ENCODE measurements at places on chromosomes 2 and 18.

DNA sequence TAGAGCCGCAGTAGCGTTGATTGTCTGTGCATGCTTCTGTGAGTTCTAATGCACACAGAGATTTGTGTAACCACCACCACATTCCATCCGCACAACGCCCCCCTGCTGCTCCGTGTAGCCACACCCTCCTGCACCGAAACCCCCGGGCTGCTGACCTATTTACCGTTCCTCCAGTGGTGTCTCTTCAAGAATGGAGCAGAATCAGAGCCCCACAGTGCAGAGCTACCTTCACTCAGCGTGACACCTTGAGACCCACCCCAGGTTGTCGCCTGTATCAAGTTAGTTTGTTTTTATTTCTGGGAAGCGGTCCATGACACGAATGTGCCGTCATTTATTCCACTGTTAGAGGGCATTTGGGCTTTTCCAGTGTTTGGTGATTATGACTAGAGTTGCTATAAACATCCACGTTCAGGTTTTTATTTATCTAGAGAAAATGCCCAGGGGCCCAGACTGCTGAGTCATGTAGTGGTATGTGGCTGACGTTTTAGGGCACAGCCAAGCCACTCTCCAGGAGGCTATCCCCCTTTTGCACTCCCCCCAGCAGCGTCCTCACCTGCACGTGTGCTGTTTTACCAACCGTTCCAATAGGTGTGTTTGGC lies 266.8 kb downstream of the NDUFA10 start:
- no peak for DNase-seq

GRCh38 chr2:222861411-222862105 lies 722 bp downstream of the ACSL3 start:
- DNase-seq: peak; percentile 47

DNA sequence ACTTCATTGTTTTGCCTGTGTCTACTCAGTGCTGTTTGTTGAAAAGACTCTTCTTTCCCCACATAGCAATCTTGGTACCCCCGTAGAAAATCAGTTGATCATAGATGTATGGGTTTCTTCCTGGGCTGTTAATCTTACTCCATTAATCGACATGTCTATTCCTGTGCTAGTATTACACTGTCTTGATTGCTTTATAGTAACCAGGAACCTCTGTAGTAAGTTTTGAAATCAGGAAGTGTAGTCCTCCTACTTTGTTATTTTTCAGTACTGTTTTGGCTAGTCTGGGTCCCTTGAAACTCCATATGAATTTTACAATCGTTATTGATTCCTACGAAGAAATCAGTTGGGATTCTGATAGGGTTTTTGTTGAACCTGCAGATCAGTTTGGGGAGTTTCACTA lies 78.8 kb upstream of the FAM136A start:
- DNase-seq: no peak

DNA sequence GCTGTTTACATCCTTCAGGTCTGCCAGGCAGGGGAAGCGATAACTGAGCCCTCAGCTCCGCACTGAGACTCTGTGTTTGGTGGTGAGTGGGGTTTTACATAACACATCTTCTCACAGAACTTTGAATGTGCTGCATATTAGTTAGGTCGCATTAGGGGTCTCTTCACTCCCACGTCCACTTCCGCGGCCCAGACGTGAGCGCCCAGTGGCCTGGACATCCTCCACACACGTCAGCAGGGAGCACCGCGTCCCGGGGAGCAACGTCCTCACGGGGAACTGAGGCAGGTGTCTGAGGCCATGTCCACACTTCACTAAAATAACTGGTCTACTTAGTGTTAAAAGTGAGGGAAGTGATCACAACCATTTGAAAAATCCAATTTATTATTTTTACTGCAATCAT lies 100.4 kb upstream of the SATB2 start:
- no peak for DNase-seq

GRCh38 chr2:180905461-180905860 lies 74.9 kb upstream of the UBE2E3 start:
- DNase-seq: no peak
